G401 (cell line): ENCODE measurements at places on chromosomes 1 and 21. TPM values are rescaled to one million over a fixed set of nuclear protein-coding genes. Genes with fewer than 3 reads are reported as not detected.

The REN gene
- not detected in 2 replicates for total RNA-seq

The OR2T29 gene
- total RNA-seq: not detected in 2 replicates

The HMGN1 gene
- total RNA-seq: 480 and 489 TPM in 2 replicates

The DDR2 gene
- 34.3 and 37.5 TPM in 2 replicates for total RNA-seq

The FCRL1 gene
- not detected in 2 replicates for total RNA-seq

The PDE9A gene
- total RNA-seq: 5.7 and 10.5 TPM in 2 replicates

The C8B gene
- not detected in 2 replicates for total RNA-seq

The UFC1 gene
- 70.8 and 72.9 TPM in 2 replicates for total RNA-seq

The IL19 gene
- not detected in 2 replicates for total RNA-seq

The PKLR gene
- not detected in 2 replicates for total RNA-seq

The MATN1 gene
- total RNA-seq: 1.2 TPM in 1 of 2 replicates, not detected in the other

The PRXL2B gene
- 26.9 and 31.7 TPM in 2 replicates for total RNA-seq

The PEX10 gene
- total RNA-seq: 84.2 and 96.0 TPM in 2 replicates

The LRRIQ3 gene
- total RNA-seq: 0.14 and 0.74 TPM in 2 replicates

The LRRC3 gene
- total RNA-seq: 0.55 and 2.3 TPM in 2 replicates

The FMN2 gene
- total RNA-seq: not detected in 2 replicates

The RNU1-2 gene
- not detected in 2 replicates for total RNA-seq

The SMG7 gene
- total RNA-seq: 25.7 and 32.7 TPM in 2 replicates

The KIF14 gene
- 12.4 and 17.8 TPM in 2 replicates for total RNA-seq

The EXOSC10 gene
- 42.5 and 61.7 TPM in 2 replicates for total RNA-seq

The BRINP3 gene
- total RNA-seq: not detected in 2 replicates

The OSCP1 gene
- 16.2 and 27.3 TPM in 2 replicates for total RNA-seq

The CHML gene
- total RNA-seq: 3.4 and 8.9 TPM in 2 replicates

The MAP10 gene
- total RNA-seq: not detected in 2 replicates

The CDA gene
- not detected in 2 replicates for total RNA-seq
